ENCODE measurements at places on chromosomes 1 and 21.

GRCh38 chr1:158062174-158062573 lies 68.7 kb downstream of the KIRREL1 start:
- DNase-seq, result no peak

- DNase-seq, result no peak
Observed at GRCh38 chr1:27009601-27010197, 3.0 kb downstream of the TENT5B start.

DNA sequence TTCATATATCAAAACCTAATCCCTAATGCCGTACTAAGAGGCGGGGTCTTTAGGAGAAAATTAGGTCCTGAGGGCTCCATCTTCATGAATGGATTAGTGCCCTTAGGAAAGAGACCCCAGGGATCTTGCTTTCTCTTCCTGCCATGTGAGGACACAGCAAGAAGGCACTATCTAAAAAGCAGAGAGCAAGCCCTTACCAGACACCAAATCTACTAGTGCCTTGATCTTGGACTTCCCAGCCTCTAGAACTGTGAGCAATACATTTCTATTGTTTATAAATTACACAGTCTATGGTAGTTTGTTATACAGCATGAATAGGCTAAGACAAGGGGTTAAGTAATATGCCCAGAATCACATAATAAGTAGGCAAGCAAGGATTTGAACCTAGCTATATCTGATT lies 42.9 kb downstream of the STYXL2 start:
- DNase-seq, result no peak

DNA sequence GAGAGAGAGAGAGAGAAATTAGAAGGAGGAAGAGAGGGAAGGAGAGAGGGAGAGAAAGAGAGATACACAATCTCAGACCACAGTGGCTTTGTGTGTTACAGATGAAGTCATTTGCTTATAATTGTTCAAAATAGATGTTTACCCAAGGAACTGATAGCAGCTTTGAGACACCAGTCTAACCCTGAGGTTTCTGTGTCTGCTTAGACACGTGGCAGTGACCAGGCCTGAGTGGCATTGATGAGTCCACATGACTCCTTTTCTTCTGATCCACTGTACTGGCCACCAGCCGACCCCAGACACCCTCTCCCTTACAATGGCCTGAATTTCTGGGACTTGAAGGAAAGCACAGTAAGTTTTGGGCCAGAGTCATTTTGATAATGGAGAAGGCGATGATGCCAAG lies 104.9 kb downstream of the DUSP10 start:
- DNase-seq, result no peak

DNA sequence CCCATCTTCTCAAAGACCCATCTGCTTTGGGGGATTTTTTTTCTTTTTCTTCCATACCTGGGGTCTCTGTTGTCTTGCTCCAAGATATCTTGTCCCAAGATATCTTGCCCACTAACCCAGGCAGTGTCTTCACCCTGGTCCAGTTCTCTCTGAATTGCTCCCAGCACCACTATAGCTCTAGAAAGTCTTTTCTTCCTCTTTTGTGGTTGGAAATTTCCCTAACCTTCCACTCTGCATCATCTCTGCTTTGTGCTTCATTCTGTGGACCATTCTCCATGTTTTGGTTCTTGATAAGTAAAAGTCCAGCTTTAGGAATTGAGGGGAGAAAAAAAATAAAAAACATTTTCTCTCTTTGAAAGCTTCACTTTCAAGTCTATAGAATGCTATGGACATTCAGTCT lies 20.9 kb downstream of the STYXL2 start:
- no peak for DNase-seq

GRCh38 chr21:20883408-20883800 lies 114.8 kb upstream of the NCAM2 start:
- no peak for DNase-seq

Data from NCI-H1930 (cell line).